ENCODE measurements at places on chromosomes 3 and 15.

DNA sequence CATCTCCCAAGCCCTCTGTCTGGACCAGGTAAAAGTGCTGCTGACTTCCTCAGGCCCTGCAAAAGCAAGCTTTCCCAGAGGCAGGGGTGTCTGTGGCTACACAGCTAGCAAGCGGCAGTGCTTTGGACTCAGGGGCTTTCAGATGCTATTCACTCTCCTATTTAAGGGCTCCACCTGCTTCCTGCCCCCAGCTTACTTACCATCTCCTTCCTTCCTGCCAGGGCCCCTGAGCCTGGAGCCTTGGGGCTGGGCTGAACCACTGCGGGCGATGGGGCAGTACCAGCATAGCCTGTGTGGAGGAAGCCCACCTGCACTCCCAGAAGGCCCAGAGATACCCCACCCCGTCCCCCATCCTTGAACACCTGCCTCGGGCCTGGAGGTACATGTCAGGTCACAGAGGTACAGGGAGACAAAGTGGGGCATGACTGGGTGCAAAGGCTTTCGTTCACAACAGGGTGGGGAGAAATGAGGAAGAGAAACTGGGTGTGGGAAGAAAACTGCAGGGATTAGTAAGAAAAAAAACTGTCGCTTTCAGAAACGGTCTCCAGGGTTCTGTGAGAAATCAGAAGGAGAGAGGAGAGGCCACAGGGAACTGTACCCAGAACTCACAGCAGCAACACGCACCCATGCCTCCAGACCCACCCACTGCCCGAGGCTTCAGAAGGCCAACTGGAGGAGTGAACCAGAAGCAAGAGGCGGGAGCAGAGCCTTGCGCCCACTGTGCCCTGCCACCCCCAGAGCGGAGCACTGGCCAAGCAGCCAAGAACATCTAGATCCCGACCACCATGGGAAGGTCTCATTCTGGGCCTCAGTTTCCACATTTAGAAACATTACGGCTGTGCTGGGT is 49.5 kb downstream of the CCDC12 start:
- DNase-seq = no peak

DNA sequence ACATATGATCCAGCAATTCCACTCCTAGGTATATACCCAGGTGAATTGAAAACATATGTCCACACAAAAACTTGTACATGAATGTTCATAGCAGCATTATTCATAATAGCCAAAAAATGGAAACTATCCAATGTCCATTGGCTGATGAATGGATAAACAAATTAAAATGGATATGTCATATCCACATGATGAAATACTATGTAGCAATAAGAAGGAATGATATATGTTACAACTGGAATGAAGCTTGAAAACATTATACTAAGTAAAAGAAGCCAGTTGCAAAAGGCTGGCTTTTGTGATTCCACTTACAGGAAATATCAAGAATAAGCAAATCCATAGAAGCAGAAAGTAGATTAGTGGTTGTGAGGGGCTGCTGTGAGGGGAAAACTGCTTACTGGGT is 33.7 kb downstream of the BNC1 start:
- DNase-seq = no peak

- peak; percentile 73 for DNase-seq
Measured at GRCh38 chr3:100047455-100048141, 66.7 kb downstream of the FILIP1L start.

- DNase-seq = peak; percentile 34
Measured at GRCh38 chr3:142724682-142725356, 985 bp downstream of the TRPC1 start.

DNA sequence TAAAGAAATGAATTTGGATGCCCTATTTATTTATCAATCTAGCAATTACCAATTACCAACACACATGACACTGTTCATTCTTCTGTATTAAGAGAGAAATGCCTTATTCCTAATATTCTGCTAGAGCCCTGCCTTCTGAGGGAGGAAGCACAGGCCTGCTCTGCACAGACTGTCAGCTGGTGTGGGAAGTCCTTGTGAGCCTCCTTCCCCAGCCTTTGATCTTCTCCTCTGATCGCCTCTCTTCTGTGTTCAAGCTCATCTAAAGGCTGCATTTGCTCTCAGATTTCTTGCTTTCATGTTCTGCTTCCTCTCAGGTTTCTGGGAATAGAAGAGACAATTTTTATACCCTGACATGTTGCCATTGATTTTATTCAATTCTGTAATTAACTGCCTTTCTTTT is 290.6 kb upstream of the UMPS start:
- DNase-seq = no peak

- DNase-seq = no peak
Measured at GRCh38 chr3:86929046-86929445, 61.9 kb downstream of the VGLL3 start.

- no peak for DNase-seq
Measured at GRCh38 chr3:131608741-131609140, 106.0 kb upstream of the MRPL3 start.

DNA sequence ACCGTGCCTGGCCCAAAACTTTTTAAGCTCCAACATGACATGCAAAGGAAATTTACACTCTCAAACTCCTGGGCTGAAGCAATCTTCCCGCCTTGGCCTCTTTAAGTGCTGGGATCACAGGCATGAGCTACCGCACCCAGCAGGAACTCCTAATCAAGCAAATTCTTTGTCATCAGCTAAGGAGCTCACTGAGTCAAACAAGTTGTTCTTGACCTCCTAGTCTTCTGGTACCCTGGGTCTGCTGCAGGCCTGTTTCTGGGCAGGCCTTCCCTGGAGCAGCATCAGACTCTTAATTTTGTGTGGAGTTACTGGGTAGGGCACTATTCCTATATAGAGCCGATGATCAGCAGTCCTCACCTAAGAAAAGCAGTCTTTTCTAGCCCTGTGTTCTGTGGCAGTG is 68.4 kb upstream of the FLNB start:
- DNase-seq = no peak

- no peak for DNase-seq
Measured at GRCh38 chr3:150333477-150333876, 74.6 kb upstream of the TSC22D2 start.

- DNase-seq = no peak
Measured at GRCh38 chr3:23489300-23490158, 286.4 kb downstream of the UBE2E2 start.

- no peak for DNase-seq
Measured at GRCh38 chr15:53196788-53197187, 406.7 kb upstream of the ONECUT1 start.

DNA sequence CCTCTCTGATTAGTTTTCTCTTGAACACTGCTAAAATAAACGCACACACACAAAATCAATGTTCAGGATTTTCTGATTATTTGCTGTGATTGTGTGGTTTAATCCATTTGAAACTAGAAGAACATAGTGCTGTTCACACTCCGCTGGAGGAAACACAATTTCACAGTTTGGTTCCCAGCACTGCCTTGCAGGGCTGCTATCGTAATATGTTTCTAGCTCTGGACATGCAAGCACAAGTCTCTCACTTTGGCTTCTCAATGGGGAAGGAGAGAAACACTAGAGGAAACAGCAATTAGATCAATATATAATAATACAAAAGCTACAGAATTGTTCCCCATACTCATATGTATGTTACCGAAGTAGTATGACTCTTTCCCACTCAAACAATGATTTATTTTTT is 299.5 kb downstream of the NSUN3 start:
- DNase-seq = no peak

All from RWPE1 (cell line).